ENCODE measurements at places on chromosomes 6 and 20.

DNA sequence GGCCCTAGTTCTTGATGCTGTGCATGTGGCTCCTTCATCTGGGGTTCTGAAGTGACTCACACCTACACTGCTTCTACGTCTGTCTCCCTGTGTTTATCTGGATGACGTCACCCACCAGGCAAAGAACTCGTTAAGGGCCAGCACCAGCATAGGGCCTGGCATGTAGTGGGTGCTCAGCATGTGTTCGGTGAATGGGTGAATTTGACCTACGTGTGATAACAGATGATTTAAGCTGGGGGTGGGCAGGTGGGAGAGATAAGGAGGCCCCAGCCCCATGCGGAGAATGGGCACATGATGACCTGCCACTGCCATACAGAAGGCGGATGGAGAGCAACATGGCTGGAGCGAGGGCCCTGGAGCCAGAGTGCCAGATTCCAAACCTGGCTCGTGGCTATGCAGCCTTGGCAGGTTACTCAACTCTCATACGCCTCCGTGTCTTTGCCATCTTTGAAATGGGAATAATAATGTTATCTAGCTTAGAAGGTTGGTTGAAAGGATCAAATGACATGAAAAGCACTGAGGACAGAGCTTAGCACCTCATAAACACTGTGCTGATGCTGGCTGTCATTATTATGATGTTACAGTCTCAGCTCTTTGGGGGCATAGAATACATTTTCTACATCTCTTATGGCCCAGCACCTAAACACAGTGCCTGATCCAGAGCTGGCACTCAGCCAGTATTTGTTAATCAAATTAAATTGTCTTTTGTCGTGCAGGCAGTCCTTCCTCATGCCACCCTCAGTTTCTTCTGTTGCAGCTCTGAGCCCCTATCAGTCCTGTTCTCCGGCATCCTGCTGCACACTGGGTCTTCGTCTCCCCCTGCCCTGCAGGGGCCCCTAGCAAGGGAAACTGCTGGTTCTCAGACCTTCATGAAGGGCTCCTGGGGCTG is 39.6 kb downstream of the VEGFA start:
- DNase-seq: no peak

GRCh38 chr6:134828641-134829040 is 121.3 kb downstream of the ALDH8A1 start:
- no peak for DNase-seq

DNA sequence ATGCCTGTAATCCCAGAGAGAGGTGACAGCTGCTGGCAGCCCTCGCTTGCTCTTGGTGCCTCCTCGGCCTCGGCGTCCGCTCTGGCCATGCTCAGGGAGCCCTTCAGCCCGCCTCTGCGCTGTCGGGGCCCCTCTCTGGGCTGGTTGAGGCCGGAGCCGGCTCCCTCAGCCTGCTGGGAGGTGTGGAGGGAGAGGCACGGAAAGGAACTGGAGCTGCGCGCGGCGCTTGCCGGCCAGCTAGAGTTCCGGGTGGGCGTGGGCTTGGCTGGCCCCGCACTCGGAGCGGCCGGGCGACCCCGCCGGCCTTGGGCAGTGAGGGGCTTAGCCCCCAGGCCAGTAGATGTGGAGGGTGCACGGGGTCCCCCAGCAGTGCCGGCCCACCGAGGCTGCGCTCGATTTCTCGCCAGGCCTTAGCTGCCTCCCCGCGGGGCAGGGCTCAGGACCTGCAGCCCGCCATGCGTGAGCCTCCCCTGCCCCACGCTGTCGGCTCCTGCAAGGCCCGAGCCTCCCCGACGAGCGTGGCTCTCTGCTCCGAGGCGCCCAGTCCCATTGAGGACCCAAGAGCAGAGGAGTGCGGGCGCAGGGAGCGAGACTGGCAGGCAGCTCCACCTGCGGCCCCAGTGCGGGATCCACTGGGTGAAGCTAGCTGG is 34.6 kb downstream of the C6orf52 start:
- DNase-seq: no peak

DNA sequence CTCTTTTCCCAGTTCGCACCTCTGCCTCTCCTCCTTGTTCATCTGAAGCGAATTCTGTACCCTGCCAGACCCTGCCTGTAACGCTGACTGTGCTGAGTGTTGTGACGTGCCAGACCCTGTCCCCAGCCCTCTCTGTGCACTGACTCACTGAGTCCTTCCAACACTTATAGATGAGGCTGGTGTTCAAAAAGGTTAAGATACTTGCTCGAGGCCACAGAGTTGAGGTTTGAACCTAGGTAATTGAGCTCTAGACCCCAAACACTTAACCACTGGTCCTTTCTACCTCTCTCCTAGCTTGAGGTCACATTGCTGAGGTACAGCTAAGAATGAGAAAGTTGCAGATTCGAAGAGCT is 45.7 kb upstream of the NEDD9 start:
- no peak for DNase-seq

DNA sequence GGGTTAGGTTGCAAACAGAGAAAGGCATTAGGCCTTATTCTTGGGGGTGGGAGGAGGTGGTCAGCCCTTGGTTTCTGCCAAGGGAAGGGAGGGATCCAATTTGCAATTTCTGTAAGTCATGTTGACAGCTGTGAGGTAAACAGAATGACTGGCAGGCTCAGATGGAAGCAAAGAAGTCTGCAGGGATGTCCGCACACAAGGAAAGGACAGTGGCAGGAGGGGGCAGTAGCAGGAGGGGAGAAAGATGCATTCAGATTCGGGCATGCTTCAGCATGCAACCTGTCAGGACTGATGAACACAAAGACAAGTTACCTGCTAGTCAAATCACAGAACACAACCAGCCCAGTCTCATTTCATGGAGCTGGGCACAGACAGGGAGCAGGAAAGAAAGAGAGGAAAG is 217.9 kb upstream of the FOXA2 start:
- DNase-seq: no peak

- peak; percentile 56 for DNase-seq
Measured at GRCh38 chr6:146913842-146914488, 290.3 kb upstream of the STXBP5 start.

DNA sequence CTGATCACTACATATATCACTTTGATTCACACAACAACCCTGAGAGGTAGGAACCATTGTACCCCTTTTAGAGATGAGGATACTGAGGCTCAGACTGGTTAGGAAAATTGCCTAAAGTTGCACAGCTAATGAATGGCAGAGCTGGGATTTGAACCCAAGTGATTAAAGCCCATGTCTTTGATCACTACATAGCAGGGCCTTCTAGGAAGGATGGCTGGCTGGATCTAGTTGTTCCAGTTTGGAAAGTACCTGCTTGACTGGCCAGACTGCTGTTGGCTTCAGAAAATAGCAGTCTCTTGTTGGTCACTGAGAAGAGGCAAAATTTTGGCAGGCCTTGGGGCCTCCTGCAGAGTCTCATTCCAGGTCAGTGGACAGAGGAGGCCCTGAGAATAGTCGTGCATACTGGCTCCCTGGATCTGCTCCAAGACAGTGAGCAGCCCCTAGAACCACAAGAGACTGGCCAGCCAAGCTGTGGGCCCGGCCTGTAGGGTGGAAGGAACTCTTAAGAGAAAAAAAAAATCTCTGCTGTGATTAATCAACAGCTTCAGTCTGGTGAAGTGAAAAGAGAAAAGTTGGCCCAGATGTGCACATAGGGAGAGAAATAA is 17.5 kb downstream of the PPARD start:
- DNase-seq: peak; percentile 20

DNA sequence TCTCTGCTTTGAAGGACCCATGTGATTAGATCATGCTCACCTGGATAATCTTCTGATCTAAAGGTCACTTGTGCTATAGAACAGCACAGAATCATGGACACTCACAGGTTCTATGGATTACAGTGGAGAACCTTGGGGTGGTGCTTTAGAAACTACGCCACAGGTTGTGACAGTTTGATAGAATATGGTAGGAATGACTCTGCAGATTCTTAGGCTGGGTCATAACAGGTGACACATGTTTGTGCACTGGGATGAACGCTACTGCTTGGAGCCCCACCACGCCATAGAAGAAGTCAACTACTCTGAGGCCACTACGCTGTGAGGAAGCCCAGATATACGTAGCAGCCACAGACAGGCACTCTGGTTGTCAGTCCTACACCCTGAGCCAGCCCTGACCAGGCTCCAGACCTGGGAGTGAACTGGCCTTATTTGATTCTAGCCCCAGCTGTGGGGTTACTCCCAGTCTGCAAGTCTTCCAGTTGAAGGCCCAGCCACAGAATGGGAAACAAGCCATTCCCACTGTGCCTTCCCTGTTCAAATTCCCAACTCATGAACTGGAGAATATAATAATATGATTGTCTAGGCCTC is 99.0 kb upstream of the SLC24A3 start:
- DNase-seq: no peak

GRCh38 chr6:152745509-152746171 is 5.0 kb upstream of the VIP start:
- no peak for DNase-seq

GRCh38 chr6:26003102-26003694 is 40.6 kb downstream of the TRIM38 start:
- DNase-seq: no peak

- DNase-seq: no peak
Measured at GRCh38 chr6:153207617-153208016, 76.5 kb upstream of the RGS17 start.

- DNase-seq: no peak
Measured at GRCh38 chr20:2297357-2297728, 1.5 kb downstream of the TGM3 start.

DNA sequence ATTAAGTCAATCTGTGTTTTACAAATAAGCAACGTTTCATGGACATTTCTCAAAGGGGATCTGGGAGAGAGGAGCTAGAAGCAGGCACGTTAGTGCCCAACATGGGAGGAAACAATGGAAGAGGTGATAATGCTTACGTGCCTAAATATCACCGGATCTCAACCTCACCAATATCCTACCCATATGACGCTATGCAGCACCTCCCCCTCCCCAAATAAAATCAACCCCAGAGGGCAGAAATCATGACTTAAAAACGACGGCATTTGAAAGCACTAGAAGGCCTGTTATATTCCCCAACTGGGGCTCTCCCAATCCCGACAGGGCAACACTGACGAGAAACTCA is 425 bp downstream of the HBS1L start:
- no peak for DNase-seq

DNA sequence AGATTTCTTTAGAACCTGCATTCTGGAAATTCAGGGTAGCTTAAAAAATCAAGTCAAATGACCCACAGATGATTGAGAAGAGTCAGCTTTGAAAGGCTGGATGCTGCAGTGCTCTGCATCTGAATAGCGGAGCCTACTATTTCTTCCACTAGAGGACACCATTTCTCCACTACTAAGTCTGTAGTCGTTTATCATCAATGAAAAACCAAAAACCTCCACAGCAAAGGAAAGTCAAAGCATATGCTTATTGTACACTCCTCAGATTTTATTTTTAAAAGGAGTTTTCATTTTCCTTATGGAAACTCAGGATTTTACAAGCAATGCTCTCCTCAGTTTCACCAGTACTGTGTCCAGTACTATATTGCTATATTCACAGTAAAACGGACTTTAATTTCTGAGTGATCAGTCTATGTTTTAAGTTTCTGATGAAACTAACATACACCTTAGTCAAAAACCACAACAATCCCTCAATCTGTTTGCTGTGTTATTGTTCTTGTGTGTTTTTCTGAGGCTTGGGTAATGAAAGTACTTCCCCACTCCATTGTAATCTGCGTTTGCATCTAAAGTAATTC is 50.5 kb upstream of the ENPP5 start:
- DNase-seq: no peak

DNA sequence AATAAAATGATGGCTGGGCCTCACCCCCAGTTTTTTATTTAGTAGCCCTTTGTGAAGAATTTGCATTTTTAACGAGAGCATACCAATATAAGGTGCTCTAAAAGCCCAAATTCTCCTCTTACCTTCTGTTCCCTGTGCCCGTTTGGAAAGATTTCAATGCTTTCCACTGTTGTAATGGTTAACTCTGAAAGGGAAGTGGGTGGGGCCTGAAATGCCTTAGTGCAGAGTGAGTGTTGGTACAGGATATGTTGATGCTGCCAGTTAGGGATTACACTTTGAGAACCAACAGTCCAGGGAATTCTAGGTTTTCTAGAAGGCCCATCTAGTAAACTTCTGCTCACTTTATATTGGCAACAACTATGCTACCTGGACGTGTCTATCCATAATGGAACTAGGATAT is 562.7 kb upstream of the NRSN1 start:
- no peak for DNase-seq

- no peak for DNase-seq
Measured at GRCh38 chr20:18853946-18854646, 40.5 kb downstream of the SCP2D1 start.

- no peak for DNase-seq
Measured at GRCh38 chr6:45640081-45640491, 262.4 kb upstream of the SUPT3H start.

DNA sequence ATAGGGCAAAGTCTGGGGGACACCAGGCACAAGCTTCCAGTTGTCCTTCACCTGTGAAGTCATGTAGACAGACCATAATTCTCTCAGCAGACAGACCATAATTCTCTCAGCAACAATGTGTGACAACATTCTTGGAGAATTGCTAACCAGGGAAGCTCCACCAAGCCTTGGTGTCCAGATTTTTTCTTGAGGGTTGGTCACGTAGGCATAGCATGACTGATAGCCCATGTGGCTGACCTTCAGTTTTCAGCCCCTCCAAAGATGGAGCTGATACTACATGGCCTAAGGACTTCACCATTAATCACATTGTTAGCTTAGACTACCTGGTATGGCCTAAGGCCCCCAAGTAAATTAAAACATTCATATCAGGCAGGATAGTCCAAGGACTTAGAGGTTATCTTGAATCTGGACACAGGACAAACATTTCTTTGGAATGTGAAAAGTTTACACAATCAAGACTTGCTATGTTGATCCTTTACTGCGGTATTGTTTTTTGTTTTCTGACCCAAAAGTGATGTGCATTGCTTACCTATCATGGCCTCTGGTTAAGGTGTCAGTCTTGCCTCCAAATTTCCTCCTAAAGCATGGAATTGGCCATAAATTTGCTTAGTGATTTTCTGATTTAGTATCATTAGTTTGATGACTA is 76.9 kb downstream of the CEP57L1 start:
- DNase-seq: no peak

DNA sequence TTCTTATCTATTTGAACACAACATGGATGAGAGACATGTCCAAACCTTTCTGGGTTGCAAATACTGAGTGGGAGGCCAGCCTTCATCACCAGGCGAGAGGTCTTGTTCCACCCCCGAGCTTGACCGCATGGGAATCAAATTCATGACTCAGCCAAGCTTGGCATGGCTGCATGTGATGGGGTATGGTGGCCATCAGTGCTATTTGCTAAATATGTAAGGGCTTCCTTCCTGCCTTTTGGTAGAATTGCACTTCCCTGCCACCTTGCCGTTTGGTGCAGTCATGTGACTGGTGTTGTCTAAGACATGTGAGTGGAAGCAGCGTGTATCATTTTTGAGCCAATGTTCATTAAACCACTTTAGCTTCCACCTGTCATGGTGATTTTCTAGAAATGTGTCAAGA is 508.9 kb upstream of the SULF2 start:
- DNase-seq: no peak

- no peak for DNase-seq
Measured at GRCh38 chr20:9319687-9320384, 194.6 kb upstream of the LAMP5 start.

- DNase-seq: no peak
Measured at GRCh38 chr20:33917831-33918525, 75.7 kb upstream of the RALY start.

GRCh38 chr20:57662456-57663240 is 42.4 kb upstream of the ZBP1 start:
- no peak for DNase-seq

Data from right kidney (tissue), 9 donors.